ENCODE measurements at places on chromosomes 5 and 9.

DNA sequence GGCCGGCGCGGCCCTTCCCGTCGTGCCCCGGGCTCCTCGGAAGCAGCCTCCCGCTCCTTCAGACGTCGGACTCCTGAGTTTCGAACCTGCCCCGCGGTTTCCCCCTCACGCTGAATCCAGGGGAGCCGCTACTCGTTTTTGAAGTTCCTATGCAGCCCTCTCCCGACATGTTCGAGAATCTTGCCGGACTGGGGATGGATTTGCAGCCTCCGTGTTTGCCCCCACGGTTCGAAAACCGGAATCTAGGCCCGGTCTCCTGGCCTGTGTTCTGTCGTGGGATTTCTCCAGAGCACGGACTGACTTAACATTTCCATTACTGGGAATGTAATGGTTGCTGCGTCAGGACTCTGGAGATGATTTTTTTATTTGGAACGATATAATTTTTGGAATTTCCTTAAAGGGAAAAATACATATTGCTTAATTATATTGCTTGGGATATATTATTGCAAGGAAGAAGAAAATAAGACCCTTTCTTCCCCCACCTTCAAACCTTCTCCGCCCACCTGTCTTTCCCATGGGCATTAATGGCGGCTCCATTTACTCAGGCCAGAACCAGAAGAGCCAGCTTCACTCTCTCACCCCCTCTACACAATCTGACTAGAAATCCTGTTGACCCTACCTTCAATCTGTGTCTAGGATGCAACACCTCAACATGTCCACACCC is 8.5 kb upstream of the MGAT1 start:
- DNase-seq: no peak

- no peak for DNase-seq
Observed at GRCh38 chr5:150352244-150353031, 5.1 kb upstream of the TCOF1 start.

GRCh38 chr9:123062351-123063176 is 29.1 kb downstream of the GPR21 start:
- no peak for DNase-seq

- no peak for DNase-seq
Observed at GRCh38 chr9:9893837-9894236, 719.0 kb downstream of the PTPRD start.

DNA sequence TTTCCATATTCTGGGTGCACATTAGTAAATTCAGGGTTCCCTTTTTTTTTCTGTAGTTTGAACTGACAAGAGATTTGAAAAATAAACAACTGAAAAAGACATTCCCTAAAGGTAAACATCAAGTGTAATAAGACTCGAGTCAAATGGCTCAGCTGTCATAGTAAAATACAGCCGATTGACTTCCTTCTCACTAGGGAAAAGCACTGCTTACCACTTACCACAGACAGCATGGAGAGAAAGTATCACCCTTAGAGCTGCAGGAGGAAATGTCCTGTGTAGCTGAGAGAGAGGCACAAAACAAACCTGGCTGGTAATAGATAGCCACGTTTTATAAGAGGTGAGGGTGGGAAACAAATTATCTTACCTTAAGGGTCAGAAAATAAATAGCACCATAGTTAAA is 12.1 kb upstream of the DMAC1 start:
- DNase-seq: no peak

- DNase-seq: no peak
Observed at GRCh38 chr5:43075319-43076293, 35.5 kb upstream of the ANXA2R start.

- no peak for DNase-seq
Observed at GRCh38 chr5:81183811-81184748, 49.0 kb upstream of the CKMT2 start.

DNA sequence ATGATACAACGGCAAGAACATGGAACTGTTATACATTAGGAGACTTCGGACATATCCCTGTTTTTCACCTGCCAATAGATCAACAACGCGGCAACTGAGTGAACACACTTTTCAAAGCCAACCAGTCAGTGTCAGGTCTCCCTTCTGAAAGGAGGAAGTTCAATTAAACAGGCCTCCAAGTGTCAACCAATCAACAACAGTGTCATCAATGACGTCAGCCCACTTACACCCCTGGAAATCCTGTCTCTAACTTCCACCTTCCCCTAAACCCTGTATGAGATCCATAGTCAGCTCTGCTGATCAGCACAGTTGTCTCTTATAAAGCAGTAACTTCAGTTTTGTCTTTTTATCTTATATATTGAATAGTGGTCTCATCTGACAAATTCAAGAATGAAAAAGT is 36.6 kb downstream of the DMRT3 start:
- DNase-seq: no peak

DNA sequence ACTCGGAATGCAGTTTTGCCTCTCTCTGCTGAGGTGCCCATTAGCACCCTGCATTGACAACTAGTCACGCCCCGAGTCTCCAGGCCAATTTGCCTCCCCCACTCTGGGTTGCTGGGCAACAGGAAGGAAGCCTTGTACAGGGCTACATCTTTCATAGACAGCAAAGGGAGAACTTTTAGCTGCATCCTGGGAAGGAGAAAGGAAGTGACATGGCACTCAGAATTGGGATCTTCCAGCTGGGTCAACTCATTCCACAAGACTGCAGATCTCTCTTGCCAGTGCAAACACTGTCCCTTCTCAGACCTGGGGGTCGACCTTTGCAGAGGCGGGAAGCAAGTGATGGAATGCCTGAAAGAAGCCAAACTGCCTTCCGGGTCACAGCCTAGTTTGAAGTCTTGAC is 282.0 kb downstream of the SLIT3 start:
- no peak for DNase-seq

- no peak for DNase-seq
Observed at GRCh38 chr5:142589720-142590119, 96.2 kb downstream of the FGF1 start.

- no peak for DNase-seq
Observed at GRCh38 chr5:38916802-38917201, 71.0 kb downstream of the OSMR start.

DNA sequence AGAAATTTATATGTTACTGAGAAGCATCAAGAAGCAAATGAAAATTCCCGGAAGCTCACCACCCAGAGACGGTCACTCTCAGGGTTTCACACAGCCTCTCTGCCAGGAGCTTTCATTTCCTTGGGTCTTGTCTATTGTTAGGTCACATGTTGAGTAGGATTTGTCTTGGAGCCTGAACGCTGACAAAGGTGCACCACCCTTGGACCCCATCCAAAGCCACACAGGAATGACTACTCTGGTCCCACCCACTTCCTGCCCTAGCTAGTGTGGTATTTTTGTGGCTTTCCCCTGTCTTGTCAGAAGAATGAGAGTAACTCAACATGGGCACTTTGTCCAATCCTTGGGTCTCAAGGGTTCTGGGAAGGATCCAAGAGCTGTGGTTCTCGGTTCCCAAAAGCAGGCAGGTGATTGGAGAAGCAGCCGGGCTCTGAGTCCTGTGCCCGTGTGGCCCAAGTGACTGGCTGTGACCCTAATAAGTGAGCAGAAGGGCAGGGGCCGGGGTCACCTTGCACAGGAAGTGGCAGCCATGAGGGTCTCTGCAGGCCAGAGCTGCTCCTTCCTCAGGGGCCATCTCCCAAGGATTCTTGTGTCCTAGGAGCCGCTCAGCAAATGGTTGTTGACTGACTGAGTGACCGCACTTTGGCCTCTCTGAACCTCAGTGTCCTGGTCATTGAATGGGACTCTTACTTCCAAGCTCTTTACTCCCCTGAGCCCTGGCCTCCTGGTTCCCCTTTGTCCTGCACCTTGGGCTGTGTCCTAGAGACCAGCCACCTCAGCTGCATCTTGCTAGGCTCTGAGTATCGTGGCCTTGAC is 6.9 kb downstream of the FGD3 start:
- no peak for DNase-seq

GRCh38 chr9:108162664-108163063 is 673.1 kb upstream of the KLF4 start:
- DNase-seq: no peak

DNA sequence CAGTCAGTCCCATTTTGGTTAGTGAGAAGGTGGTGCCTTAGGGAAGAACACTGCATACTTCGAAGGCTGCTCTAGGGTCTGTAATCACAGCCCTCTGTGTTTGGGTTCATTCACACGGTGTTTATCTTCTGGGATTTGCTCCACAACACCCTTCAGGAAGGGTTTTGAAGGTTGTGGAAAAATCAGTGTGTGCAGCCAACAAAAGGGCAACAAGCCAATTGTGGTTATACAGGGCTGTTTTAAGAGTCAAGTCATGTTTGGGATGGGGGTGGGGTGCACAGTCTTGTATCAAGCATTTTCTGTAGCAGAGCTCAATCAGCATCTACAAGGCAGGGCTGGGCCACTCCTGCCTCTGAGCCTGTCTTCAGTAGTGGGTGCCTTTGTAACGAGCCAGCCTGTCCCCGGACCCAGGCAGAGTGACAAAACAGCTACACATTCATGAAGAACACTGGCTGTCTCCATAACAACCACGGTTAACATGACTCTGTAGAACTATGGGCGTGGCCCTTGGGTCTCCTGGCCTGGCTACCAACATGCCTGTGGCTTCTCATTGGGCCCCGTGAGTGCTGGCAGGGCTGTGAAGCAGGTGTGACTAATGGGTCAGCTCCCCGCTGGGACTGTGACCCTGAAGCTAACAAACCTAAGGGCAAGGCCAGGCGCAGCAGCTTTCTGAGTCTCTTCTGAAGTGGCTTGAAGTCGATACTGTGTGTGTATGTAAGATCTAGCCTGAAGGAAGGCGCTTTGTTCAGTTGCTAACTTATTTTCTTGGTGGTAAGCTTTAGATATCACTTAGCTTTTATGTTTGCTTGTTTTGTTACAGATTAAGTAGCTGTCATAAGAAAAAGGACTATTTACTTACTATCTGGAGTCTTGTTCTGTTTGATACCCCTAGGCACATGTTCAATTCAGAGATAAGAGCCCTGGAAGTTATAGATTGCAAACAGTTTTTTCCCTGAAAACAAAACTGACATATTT is 27.9 kb upstream of the GOLM1 start:
- DNase-seq: peak; percentile 14

GRCh38 chr9:110015759-110016158 is 192.2 kb downstream of the C9orf152 start:
- DNase-seq: no peak

GRCh38 chr5:2864515-2865105 is 113.1 kb upstream of the IRX2 start:
- no peak for DNase-seq

GRCh38 chr5:154368041-154368800 is 77.6 kb upstream of the SAP30L start:
- DNase-seq: peak; percentile 31

DNA sequence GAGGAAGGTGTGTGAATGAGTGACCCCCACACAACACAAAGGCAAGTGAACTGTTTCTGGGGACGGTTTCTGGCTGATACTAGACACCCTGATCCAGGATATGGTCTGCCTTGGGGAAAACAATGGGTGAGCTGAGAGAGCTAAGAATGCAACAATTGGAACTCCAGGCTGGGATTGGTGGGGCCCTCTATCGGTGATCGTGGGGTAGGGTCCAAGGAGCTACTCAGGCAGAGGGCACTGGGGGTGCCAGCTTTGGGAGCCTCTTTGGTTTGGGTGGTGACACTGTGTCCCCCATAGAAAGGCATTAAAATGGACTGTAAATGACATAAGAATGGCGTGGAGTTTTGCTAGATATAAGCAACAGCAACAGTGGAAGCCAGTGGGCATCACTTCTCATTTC is 439.1 kb downstream of the DMAC1 start:
- no peak for DNase-seq

DNA sequence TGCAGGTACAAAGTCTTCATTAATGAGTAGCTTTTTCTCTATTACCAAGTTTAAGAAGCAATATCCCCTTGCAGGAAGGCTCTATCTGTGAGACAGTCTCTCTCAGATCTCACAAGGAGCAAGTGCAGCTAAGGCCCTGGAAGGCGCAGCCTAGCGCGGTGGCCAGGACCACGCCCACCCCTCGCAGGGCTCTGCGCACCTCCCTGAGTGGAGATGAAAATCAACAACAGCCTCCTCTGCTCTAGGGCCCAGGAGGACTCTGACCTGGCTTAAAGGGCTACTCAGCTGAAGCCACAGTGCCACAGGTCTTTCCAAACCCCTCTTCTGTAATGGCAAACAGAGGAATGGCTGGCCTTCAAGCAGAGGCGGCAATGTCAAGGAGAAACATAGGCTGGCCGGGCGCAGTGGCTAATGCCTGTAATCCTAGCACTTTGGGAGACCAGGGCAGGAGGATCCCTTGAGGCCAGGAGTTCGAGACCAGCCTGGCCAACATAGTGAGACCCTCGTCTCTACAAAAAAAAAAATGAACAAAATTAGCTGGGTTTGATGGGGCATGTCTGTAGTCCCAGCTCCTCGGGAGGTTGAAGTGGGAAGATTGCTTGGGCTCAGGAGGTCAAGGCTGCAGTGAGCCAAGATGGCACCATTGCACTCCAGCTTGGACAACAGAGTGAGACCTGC is 11.9 kb downstream of the SEC16A start:
- DNase-seq: no peak

- DNase-seq: no peak
Observed at GRCh38 chr9:122402874-122403273, 32.0 kb downstream of the PTGS1 start.

DNA sequence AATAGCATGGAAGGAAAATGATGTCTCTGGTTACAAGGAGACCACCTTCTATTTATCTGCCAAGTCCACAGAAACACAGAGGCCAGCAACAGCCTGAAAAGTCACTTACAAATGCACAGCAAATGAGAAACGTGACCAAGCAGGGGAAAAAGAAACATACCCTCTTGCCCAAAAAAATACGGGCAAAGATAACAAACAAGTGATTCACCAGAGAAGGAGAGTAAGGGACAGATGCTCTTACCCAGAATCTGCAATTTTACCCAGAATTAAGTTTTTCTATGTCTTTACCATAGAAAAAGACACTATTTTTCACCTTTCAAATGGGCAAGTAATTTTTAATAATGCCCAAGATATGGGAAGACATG is 28.1 kb downstream of the CAMSAP1 start:
- no peak for DNase-seq

GRCh38 chr9:76044266-76044819 is 153.9 kb downstream of the PCSK5 start:
- no peak for DNase-seq

- peak; percentile 16 for DNase-seq
Observed at GRCh38 chr5:30997681-30998080, 195.8 kb upstream of the CDH6 start.

- DNase-seq: no peak
Observed at GRCh38 chr9:1977026-1977425, 38.1 kb upstream of the SMARCA2 start.

GRCh38 chr9:98195671-98196070 is 3.2 kb upstream of the CORO2A start:
- no peak for DNase-seq

DNA sequence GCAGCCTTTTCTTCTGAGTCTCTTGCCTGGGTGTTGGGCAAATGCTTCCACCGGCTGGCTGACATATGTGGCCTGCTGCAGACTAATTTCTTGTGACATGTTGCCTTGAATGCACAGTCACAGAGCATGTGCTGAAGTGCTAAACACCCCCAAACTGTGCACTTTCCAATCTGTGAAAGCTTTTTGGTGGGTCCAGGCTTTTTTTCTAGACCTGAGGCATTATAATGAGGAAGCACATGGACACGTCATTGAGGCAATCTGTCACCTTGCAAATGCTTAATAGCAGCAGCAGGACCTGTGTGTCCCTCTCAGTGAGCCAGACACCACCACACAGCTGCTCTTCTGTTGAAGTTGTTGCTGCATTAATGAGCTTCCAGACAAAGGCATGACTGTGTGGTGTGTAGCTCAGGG is 274.7 kb downstream of the ELAVL2 start:
- no peak for DNase-seq
